ENCODE measurements at places on chromosomes 5 and 9.

DNA sequence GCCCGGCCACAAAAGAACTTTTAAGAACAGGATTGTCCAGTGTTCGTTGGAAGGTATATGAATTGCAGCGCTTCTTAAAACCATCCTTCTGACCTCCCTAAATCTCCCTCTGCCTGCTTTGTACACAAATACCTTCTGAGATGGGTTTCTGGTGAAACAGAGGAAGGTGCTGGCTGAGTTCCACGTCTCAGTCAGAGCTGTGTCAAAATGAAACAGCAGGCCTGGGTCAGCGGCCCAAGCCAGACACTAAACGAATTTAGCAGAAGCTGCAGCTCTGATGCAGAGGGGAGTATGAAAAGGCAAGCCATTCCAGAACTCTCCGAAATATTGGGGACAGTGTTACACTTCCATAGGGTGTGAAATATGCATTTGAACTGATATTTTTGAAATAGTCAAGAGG lies 37.8 kb upstream of the CRB2 start:
- no peak for DNase-seq

DNA sequence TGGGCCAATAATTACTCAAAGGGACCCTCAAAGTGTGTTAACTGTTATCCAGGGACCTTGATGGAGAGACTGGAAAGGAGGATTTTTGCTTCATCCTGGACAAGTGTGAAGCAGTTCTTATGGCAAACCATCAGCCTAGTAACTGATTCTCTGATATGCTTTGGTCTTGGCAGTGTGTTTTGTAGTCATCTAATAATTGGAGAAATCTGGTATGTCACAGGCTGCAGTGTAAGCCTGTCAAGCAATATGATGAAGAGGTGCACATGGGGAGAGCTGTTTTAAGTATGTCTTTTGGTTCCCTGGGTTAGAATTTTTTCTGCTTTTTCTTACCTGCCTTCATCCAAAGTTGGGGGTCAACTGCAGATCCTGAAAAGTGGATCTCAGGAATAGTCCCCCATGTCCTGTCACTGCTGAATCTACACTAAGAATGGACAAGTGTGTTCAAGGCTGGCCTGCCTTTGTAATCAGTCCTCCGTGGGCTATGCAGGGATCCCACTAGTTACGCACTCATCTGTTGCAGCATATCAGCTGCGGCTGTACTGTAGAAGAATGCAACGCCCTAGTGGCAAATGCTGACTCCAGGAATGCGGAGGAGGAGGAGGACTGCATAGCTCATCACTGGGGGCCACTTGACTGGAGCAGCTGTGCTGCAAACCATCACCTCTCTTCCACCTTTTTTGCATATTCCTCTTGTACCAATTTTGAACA lies 1.9 kb downstream of the SPTAN1 start:
- DNase-seq: no peak

DNA sequence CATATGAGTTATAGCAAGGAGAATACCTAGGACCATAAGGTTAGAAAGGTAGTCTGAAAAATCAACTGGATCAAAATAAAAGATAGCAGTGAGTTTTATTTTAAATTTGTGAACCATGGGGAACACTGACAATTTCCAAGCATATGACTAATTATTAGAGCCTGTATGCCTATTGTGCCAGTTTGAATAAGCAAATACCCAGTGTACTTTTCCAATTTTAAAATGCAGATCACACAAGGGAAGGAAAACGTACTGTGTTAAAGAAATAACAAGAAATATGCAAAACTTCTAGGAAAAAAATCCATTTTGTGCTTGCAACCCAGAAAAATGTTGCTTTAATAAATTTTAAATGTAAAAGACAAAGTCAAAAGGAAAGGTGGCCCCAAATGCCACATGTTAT lies 257.4 kb downstream of the BNC2 start:
- no peak for DNase-seq

DNA sequence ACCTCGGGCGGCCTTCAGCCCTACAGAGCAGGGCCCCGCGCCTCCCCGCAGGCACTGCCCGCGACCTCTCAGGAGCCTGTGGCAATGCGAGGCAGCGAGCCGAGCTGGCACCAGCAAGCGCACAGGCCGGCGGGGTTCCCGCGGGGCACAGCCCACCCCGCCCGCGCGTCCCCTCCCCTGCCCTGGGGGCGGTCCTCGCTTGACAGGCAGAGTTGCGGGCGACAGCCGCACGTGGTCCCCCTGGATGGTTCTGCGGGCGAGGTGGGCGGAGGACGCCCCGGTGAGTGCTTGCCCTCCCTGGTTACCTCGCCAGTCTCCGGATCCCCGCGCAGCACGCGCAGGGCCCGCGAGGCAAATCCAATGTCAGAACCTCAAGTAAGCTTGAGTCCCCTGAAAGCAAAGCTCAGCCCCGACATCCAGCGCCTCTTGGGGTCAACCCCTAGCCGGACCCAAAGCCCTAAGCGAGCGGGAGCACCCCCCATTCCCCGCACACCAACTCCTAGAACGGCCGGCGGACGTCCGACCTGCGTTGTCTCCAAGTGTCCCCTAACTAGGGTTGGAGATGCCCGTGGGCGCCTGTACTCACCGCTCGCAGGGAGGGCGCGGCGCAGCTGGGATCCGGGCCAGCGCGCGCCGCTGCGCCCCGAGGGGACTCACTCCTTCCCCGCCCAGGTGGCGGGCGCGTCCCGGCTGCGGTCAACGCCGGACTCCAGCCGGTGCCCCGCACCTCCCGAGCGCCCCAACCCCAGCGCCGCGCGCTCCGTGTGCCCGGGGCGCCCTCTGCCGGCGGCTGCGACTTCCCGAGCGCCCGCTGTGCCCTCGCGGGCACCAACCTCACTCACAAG lies at the start of gene DRD1:
Gene DRD1 (minus strand): TSS at position 123 of the 845 bp plus-strand sequence. CDS start 1,083 bp downstream, outside the sequence.
- DNase-seq: no peak

- no peak for DNase-seq
Measured at GRCh38 chr9:127096208-127096607, 26.2 kb downstream of the ANGPTL2 start.

- no peak for DNase-seq
Measured at GRCh38 chr9:122135529-122135859, 24.1 kb downstream of the NDUFA8 start.

Data from stimulated activated CD4-positive, alpha-beta T cell treated with anti-CD3 and anti-CD28 coated beads, Interleukin-15, amount 100 ng/mL, for 48 hours (primary cell).